ENCODE measurements at places on chromosomes 6 and 20. TPM values are rescaled to one million over a fixed set of nuclear protein-coding genes. Genes with fewer than 3 reads are reported as not detected.

DNA sequence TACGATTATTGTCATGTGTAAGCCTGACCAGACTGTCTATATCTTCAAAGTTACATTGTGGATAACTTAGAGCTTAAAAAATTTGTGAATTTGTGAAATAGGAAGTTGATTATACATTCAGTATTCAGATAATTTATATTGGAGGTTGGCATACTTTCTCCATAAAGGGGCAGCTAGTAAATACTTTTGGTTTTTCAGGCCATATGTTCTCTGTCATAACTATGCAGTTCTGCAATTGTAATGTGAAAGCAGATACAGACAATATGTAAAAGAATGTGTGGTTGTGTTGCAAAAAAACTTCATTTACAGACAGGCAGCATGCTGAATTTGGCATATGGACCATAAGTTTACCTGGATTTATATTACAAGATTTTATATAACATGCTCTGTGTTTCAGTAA, 29.3 kb downstream of the HSF2 start:
- DNase-seq: no peak

DNA sequence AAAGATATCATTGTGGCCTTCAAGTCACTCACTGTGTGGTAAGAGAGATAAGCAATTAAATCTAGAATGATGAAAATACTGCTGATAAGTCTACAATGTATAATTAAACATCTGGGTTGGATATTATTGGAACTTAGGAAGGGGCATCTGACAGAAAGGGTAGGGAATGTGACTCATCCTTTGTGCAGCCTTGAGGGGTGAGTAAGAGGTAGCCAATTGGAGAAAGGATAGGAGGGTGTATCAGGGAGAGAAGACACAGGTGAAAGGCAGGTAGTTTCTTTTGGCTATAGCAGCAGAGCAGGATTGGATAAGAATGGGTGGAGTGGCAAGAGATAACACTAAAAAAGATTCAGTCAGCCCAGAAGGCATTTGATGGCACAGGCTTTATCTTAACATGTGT, 182.0 kb downstream of the COL21A1 start:
- DNase-seq: no peak

DNA sequence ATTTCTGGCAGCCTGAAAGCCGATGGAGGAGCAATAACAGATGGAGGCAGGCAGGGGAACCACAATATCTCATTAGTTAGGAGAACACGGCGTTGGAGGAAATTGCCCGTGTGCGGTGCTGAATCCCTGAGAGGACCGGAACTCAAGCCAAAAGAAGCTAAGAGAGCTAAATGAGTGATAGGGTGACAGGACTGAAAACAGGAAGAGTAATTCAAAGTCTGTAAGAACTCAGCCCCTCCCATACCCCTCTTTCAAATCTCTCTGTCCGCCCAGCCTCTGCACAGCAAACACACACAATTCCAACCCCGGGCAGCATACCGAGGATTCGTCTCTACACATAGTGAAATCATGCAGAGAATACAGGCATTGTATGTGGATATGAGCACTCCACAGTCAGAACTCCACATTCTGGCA, 2.6 kb upstream of the IPCEF1 start:
- no peak for DNase-seq

DNA sequence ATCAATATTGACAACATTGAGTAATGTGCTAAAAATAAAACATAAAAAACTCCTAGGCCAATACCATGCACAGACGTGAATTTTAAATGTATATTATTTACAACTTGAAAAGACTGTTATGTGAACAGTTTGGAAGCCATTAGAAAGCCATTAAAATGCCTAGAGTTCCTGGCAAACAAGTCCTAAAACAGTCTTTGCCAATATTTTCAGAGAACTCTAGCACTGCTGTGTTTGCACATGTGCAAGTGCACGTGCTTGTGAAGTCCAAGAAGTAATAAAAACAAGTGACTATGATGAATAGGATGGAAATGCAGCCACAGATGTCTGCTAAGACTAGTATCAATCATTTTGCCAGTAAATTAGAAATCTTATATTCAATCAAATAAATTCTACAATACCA, 1447.6 kb downstream of the GRIK2 start:
- no peak for DNase-seq

- no peak for DNase-seq
These were observed 48.7 kb upstream of the FOXQ1 start for GRCh38 chr6:1263039-1263849.

- no peak for DNase-seq
These were observed 72.3 kb upstream of the IFNGR1 start for GRCh38 chr6:137291441-137291840.

The LIN28B gene
- total RNA-seq: not detected

The NPEPL1 gene
- total RNA-seq: 50.4 TPM

- DNase-seq: no peak
These were observed 71.6 kb downstream of the TMEM242 start for GRCh38 chr6:157251586-157252247.

DNA sequence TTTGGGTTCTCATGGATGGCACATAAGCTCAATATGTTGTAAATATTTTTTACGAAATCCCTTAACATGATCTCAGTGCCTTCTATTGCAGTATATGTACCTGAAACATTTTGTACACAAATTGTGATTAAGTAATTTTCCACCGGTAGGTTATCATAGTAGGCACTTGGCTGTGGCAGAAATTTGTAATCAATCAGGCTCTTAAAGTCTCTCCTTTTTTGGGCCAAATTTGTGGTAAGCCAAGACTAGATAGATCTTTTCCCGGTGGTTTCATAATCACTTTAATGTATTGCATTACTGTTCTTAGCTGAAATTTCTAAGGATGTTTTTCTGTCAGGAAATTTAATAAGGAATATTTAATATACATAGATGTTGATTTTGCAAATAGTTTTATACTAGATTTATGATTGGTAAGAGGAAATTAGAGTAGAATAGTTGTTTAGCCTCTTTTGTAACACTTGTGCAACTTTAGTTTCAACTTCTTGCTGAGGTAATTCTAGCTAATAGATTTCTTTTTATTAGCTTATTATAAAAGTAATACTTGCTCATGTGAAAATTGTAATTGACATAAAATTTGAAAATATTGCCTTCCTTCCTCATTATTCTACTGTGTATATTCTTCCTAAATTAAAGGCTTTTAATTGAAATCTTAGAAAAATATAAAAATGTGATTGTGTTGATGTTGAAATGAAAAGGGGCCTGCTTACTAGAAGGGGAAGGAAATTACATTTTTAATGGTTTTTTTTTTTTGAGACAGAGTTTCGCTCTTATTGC, 3.2 kb downstream of the PCMT1 start:
- no peak for DNase-seq

DNA sequence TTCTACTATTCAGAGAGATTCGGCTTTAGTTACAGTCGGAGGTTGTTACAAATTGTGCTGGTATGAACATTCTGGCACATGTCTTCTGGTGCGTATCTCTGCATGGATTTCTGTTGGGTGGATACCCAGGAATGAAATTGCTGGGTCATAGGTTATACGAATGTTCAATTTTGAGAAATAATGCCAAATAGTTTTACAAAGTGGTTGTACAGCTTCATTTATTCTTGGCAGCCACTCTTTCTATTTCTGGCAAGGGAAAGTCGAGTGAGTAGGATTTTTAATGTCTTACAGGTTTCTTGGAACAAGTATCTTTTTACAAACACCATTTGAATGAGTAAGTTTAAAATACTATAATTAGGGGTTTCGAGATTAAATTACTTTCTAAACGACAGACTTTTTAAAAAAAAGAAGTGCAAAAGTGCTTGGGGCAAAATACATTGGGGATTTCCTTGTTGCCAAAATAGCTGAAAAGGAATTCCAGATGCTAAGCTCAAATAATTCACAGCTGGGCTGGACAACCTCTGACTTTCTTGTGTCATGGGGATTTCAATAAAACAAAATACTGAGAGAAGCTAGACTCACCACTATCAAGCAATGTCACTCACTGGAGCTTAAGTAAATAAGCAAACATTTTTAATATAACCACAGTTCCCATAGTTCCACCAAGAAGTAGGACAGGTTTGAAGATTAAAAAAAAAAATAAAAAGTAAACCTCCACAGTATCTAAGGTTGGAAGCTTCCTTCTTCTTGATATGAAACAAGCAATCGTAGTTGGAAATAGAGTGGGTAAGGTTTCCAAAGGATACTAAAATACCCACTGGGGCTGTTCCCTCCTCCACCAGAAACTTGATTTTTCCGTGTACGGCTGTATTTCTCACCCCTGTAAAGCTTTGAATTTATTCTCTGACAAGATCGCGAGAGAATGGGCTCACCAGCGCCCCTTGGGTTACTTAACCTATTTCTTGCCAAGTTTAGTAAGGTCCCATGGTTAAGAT, 21.6 kb upstream of the GFOD1 start:
- DNase-seq: no peak

The PRDM13 gene
- not detected for total RNA-seq

GRCh38 chr6:148818939-148819575, 72.2 kb downstream of the UST start:
- no peak for DNase-seq

DNA sequence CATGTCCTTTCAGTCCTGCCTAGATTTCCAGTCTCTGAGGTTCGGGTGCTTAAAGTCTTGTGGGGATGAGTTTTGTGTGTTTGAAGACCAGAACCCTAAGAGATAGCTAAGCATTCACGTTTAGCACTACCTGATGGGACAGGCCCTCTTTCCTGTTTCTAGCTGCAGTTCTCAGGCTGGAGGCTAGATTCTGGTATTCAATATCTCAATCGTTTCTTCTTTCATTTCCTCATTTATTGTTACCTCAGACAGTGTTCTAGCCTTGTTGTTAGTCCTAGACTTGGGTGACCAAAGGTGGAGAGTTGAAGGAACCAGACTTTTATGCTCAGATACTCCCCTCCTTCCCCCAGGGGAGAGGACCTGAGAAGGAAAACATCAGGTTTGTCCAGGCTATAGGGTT, 16.8 kb downstream of the CEP250 start:
- DNase-seq: no peak

DNA sequence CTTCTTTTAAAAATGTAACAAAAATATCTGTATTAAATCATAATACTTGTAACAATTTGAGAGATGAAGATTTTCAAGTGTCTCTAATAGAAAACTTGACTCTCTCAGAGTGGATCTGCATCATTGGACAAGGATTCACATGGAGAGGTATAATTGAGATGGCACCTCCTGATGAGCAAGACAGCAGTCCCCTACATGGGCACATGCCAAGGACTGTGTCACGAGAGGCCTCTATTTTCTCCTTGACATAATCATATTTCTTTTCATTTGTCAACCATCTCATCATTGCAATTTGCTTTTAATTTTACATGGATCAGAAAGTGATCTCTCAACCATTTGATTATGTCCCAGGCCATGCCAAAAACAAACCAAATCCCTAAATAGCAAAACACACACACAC, 206.8 kb upstream of the THEMIS start:
- DNase-seq: no peak

GRCh38 chr6:917296-917695, 224.4 kb upstream of the EXOC2 start:
- no peak for DNase-seq

- DNase-seq: peak; percentile 37
These were observed 77.8 kb downstream of the DLL1 start for GRCh38 chr6:170212956-170213636.

- no peak for DNase-seq
These were observed 9.7 kb upstream of the ARHGAP18 start for GRCh38 chr6:129719692-129720091.

The CCR6 gene
- total RNA-seq: not detected

DNA sequence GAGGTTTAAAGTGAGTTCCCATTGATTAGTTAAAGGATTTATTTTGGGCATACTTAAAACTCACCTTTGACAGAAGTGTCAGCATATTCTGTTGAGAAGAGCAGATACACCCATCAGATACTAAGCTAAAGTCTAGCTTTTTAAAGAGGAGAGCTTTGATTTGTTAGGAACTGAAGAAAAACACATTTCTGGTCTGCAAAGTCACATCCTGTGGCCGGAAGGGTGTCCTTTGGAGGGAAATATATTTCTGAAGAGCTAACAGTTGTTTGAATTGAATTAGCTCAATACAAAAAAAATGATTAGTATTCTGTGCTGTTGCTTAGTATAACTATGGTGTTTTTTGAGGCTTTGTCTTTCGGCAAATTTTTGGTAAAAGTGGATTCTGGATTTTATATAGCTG, 302.7 kb downstream of the RFPL4B start:
- no peak for DNase-seq

DNA sequence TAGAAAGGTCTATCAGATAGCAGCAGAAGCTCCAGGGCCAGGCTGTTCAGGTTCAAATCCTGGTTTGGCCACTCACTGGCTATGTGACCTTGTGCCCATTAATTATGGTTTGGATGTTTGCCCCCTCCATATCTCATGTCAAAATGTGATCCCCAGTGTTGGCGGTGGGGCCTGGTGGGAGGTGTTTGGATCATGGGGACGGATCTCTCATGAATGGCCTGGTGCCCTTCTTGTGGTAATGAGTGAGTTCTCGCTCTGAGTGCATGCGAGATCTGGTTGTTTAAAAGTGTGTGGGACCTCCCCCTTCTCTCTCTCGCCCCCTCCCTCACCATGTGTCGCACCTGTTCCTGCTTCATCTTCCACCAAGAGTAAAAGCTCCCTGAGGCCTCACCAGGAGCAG, 240.9 kb downstream of the LRFN2 start:
- peak; percentile 17 for DNase-seq

GRCh38 chr6:164929408-164929977, 379.9 kb downstream of the C6orf118 start:
- DNase-seq: no peak

DNA sequence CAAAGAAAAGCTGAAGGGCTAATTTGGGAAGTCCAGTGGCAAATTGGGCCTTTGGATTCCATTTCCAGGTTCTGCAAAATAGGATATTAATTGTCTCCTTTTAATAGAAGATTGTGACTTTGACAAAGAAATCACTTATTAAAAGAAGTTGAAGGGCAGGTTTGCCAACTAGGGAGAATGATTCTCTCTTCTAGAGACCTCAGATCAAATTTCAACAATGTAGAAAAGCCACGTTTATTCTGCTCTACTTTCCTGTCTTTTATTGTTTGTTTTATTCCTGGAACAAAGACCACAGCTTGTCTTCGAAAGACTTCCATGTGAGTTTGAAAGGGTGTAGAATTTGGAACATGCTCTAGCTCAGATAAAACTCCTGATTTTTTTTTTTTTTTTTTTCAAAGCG, 65.5 kb upstream of the PRL start:
- no peak for DNase-seq

The ADTRP gene
- 42.4 TPM for total RNA-seq

DNA sequence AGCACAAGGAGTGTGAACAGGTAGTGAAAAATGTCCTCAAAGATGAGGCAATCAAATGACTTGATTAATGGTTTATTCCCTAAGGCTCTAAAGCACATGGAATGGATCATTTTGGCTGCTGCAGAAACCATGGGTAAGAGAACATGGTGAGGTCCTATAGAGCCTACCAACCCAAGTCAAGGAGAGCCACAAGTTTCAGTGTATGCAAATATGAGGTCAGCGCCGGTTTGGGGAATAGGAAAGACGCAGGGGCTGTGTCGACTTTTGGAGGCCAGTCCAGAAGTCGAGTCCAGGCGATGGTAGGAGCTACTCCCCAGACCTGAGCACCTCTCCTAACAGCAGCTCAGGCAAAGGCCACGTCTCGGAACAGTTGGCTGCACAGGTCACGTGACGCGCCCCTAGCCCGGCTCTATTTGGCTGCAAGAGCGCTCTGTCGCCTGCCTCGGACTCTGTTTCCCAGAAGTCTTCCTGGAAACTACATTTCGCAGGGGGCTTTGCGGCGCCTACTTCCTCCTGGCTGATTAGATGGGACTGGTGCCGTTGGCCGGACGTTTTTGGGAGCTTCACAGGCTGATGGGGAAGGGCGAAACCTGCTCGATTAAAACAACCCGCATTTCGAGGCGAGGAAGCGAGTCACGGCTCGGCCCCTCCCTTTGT, 74.4 kb upstream of the CHD6 start:
- peak; percentile 86 for DNase-seq

Data from ureter (tissue), 1 donor.